ENCODE measurements at places on chromosomes 1 and 21.

GRCh38 chr1:9078015-9078751 lies 8.7 kb upstream of the SLC2A5 start:
- DNase-seq = no peak

DNA sequence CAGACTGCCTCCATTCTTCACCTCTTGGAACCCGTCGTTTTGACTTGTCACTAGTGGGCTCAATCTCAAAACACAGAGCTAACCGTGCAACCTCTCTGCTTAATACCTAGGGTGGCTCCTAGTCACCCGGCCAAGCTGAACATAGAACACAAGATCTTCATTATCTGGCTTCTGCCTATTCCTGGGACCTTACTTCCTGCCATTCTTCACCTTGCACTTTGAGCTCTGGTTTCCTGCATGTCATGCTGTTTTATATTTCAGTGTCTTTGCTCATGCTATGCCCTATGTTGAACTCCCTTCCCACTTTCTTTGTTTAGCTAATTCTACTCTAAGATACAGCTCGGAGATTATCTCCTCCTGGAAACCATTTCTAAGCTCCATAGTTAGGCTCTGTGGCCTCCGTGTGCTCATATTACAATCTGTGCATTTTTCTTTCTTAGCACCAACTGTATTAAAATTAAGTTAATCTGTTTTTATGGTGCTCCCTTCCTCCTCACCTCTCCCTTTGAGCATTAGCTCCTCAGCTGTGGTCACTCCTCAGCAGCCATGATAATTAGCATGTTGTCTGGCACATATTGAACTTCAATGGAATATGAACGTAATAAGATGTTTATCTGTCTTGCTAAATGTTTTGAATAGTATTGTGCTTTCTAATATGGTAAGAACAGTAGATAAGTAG lies 13.1 kb downstream of the GPSM2 start:
- no peak for DNase-seq

GRCh38 chr1:103327054-103327719 lies 198.3 kb upstream of the RNPC3 start:
- DNase-seq = no peak

GRCh38 chr1:219798283-219799030 lies 129.9 kb downstream of the SLC30A10 start:
- DNase-seq = no peak

- no peak for DNase-seq
These were observed 5.8 kb downstream of the PDZK1 start for GRCh38 chr1:145701306-145701862.

DNA sequence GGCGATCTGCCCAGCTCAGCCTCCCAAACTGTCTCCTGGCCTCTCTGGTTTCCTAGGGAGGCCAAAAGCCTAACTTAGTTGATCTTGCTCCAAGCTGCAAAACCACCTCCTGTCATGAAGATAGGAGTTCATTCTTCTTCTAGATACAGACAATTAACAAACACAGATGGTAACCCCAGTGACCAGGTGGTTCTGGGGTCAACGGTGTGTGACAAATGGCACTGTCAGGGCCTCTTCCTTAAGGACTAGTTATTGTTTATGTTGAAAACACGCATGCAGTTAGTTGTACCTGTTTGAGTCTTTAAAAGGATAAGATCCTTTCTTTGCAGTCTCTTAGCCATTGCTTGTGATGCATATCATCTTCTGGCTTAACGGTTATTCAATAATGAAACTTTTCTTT lies 4.6 kb upstream of the UMODL1 start:
- no peak for DNase-seq

DNA sequence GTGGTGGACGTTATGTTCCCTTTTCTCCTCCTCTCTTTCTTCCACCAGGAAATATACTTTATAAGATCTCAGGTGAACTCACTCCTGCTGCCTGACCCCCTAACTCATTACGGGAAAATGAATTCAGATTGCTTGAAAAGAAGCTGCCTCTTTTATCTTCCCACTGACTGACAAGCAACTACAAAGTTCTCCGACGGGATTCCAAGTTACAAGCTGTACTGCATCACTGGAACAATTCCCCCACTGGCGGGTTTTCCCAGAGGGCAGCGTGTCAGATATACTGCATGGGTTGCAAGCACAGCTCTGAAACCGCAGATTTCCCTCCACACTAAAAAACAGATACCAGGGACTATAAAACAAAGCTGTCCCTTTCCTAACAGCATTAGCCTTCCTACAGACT lies 390.6 kb downstream of the KCTD3 start:
- no peak for DNase-seq

DNA sequence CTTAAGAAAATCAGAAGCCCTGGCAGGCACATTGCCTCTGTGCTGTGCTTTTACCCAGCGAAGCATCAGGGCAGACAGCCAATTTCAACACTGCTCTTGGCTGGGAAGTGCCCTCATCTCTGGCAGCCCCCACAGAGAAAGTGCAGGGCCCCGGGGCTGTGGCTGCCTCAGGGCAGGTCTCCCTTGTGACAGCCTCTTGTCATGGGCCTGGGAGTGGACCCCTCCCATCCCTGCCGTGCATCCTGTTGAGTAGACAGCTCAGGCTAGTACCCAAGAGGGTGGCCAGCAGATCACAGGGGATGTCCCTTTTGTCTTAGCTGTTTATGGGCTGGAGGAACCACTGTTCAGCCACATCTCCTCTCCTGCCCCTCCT lies 23.3 kb downstream of the TTC34 start:
- DNase-seq = no peak

GRCh38 chr21:40792691-40793456 lies 54.1 kb downstream of the DSCAM start:
- DNase-seq = no peak

DNA sequence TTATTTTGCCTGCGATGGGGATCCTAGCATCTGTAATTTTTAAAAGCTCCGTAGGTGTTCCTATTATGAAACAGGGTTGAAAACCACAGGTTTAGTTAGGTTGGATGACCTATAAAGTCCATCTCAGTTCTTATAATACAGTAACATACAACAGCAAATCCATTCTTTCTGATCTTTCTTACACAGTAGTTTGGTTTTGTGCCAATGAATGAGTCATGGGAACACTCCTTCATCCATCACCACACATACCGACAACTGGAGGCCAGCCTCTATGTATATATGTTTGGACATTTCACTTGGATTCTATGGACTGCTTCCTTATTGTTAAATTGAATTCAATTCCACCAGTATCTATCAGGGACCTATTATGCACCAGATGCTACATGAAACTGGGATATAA lies 118.4 kb upstream of the L1TD1 start:
- DNase-seq = no peak

- DNase-seq = no peak
These were observed 95.6 kb upstream of the KCNK1 start for GRCh38 chr1:233518344-233518743.

DNA sequence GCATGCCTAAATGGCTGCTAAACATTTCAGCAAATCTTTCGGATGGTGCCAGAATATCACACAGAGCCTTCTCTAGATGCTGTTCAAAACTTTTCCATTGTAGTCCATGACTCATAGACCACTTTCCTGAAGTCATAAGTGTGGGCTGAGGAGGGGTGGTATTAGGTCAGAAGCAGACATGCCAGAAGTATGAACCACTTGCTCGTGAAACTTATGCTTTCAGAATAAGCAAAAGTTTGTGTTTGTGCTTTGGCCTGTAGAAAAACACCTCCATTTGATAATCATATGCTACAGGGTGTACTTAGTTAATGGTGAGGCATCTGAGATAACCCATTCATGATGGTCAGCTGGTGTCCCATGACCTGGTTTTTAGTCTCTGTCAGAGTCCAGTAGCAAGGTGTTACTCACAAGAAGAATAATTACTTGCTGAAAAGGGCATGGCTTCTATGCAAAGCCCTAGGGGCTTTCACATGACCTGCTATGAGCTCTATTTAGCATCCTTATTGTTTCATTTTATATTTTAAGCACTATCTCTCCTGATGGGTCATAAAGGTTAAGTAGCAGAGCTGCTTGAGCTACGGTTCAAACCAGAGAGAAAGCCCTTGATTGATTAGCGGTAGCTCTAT lies 183.1 kb upstream of the IVNS1ABP start:
- DNase-seq = no peak

DNA sequence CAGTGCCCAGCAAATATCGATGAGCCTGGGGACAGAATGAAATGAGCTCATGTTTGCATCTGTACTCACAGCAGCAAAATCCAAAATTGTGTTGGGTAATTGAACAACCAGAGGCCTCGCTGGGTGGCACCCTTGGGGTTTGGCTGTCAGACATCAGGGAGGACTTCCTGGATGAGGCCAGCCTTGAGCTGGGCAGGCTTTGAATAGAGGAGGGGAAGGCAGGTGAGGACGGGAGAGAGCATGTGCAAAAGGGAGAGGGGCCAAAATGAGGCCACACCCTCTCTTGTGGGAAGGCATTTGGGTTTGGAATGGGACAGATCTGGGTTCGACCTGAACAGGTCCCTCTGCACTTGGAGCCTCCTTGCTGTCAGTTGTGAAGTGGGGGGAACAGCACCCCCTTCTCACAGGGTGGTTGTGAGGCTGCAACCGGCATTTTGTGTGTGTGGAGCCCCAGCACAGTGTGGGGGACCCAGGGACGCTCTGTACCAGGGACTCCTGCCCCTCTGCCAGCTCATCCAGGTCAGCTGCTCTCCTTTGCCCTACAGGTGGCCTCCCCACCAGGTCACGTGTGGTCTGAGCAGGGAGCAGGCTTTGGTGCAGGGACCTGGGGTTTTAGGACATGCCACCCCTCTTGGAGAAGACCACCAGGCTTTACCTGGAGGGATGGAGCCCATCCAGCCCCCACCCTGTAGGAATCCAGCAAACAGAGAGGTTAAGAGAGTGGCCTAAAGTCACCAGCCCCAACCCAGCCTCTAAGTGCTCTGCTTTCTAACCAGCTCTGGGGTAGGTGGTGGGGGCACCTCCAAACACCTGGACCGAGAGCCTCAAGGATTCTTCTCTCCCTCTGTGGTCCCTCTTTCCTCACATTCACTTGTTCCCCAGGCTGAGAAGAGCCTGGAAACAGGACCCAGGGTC lies 521.8 kb downstream of the PTPRU start:
- DNase-seq = peak; percentile 10

GRCh38 chr1:6348511-6349191 lies 44.9 kb downstream of the ACOT7 start:
- DNase-seq = no peak

- DNase-seq = no peak
These were observed 81.9 kb upstream of the WLS start for GRCh38 chr1:68314151-68314780.

DNA sequence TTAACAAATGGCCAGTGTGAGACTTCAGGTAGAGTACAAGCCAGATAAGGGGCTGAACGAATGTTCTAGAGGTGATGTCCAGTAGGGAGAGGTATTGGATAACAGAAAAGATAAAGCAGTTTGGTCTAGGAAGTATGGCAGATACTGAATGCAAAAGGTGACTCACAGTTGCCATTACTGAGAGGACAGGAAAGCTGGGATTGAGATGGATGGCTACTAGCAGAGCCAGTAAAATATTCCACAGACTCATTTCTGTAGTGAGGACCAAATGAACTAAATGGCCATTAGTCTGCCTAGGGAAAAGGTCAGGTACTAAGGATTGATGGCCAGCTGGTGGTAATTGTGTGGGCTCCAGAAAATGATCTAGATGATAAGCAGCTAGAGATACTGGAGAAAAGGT lies 11.5 kb downstream of the MACO1 start:
- DNase-seq = no peak

DNA sequence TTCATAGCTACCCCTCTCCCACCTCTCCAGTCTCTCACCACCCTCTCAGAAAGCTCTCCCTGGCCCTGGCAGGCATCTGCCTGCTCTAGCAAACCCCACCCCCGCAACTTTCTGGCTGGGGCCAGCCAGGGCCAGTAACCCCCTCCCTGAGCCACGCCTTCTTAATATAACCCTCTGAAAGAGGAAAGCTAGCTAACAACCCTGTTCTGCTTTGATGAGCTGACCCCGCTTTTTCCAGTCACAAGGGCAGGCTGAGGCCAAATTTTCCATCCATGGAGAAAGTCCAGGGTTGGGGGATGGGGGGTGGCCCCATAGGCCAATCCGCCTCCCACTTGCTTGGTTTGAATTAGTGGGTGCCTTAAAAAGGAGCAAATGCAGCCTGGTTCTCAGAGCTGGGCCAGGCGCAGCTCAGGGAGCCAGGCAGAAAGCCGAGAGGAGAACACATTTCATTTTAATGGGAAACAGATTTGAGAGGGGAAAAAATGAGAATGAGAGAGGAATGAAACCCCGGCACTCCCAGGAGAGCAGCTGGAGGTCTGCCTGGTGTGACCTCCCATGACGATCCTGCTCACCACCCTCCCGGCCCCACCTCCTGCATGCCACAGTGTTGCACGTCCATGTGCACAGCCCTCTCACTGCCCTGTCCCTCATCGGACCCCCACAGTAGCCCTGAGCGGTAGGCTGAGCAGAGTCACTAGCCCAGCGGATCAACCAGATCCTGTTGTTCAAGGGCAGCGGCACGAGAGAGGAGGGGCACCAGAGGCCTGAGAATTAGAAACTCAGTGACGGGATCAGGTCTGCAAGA lies 62.3 kb downstream of the OPTC start:
- DNase-seq = peak; percentile 58

DNA sequence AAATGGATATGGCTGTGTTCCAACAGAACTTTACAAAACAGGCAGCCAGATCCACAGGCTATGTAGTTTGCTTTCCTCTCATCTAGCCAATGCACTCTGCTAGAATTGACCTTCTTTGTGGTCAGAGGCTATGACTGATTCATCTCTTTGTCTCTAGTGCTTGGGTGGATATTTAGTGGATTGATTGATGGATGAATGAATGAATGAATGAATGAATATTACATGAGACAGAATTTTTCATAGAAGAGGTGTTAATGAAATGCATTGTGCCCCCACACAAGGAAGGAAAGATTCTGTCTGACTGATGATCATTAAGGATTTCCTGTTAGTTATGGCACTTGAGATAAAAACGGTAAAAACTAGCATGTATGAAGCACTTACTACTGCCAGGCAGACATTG lies 50.5 kb upstream of the ZYG11A start:
- DNase-seq = no peak

DNA sequence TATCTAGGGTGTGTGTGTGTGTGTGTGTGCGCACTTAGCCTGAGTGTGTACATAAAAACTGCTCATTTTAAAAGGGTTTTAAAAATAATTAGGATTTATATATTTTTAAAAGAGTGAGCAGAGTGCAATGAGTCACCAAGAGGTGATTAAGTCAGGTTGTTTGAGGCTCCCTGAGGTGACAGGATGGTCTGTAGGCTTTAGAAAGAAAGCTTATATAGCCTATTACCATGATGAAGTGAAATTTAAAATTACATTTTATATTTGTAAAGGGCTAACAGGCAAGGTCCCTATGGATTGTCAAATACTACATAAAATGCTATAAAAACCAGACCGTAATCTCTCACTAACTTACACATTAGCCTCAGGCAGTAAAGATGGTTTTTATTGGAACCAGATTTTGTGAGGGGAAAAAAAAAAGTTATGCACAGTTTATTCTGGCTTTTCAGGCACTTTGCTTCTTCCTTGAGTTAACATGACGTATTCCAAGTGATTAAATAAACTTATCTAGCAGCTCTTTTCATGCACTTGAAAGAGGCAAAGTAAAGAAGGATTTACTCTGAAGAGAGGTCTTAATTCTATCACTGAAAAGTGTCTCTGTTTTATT lies 711.7 kb upstream of the PTBP2 start:
- no peak for DNase-seq

GRCh38 chr1:42756956-42757891 lies 9.6 kb downstream of the P3H1 start:
- peak; percentile 33 for DNase-seq

- no peak for DNase-seq
These were observed 79.3 kb upstream of the ETV3 start for GRCh38 chr1:157217486-157217885.

GRCh38 chr1:245110406-245110805 lies 44.4 kb upstream of the KIF26B start:
- no peak for DNase-seq
